Stimulated activated CD4-positive, alpha-beta T cell treated with anti-CD3 and anti-CD28 coated beads, Interleukin-2, amount 100 ng/mL, for 24 hours (primary cell): ENCODE measurements at places on chromosomes 3 and 15.

DNA sequence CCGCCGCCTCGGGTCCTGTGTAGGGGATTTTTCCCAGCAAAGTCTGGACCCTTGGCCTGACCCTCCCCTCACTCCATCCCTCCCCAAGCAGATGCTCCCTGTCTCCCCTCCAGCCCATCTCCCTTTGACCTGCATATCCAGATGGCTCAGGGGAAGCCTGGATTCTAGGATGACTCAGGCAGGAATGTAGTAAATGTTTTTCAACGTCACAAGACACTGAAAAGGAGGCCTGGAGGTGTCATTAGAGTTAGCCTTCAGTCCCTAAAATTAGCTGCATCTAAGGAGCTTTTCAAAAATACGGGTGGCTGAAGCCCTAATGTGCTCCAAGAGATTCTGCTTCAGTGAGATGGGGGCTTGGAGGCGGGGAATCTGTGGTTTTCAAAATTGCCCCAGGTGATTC lies 7.2 kb downstream of the ACAN start:
- DNase-seq: no peak

- DNase-seq: peak; percentile 81
Measured at GRCh38 chr15:66946578-66947164, 118.7 kb upstream of the SMAD3 start.

- DNase-seq: no peak
Measured at GRCh38 chr15:92981333-92981732, 81.2 kb downstream of the CHD2 start.

DNA sequence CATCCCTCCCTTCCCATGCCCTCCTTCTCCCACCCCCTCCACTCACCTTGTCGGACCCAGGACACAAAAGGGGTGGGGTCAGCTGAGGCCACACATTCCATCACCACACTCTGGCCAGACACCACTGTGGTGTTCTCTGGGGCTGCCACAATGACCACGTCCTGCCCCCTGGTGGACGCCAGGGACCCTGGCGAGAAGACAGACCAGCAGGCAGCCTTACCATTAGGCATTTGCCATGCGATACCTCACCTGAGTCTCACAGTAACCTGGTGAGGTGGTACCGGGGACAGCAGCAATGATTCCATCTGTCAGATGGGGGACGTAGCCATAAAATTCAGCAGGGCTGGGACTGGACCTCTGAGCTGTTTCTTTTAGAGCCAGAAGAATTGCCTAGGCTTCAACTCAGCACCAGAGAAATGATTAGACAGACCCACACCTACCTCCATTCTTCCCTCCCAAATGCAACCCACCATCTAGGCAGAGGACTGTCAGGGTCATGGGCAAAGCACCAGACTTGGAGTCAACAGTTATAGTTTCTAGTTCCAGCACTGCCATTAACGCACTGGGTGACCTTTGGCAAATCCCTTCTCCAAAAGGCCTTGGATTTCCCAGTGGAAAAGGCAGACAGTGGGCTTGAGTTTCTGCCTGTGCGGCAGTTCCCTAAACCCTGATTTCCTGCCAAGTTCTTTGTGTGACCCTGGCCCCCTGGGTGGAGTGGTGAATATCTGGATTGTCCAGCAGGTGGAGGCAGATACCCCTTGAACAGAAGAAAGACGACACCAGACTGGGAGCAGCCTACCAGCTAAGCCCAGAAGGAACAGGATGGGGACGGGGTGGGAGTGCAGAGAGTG lies 21.8 kb downstream of the IGDCC4 start:
- peak; percentile 64 for DNase-seq

- no peak for DNase-seq
Measured at GRCh38 chr15:28273468-28273867, 48.5 kb downstream of the HERC2 start.

- peak; percentile 23 for DNase-seq
Measured at GRCh38 chr3:141913150-141913811, 36.8 kb downstream of the ATP1B3 start.

DNA sequence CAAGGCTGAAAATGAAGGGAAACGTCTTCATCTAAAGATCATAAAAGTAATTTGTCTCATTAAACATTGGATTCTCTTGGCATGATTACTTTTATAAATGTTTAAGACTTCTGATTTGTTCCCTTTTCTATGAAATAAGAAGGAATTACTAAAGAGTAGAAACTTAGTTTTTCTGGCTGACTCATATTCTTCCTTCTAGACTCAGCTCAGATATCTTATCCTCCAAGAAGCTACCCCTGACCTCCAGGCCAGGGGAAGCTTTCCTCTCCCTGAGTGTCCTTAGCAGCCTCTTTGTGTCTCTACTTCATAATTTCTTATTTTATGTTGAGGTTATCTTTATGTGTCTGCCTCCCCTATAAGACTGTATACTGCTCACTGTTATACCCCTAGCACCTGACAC lies 291.9 kb upstream of the STT3B start:
- no peak for DNase-seq

DNA sequence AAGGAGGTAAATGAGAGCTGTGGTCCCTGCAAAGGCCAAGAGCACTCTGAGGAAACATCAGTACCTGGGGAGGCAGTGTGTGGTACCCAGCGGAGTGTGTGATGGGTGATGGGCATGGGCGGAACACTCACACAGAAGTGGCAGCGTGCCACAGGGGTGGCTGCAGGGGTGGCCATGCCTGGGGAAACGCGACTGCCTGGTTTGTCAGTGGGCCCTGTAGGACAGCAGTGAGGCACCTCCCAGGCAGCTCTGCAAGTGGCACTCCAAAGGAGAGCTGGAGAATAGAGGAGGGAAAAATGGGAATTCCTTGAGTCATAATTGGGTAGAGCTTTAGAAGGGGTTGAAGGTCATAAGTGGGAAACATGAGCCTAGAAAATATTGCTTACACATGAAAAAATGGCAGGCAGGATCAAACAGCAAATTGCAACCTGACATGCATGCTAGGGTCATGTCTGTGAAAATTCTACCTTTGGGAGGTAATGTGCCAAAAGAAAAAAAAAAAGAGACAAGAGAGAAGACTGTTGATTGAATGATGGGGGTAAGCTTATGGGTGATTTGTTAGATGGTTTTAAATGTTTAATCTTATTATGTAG lies 138.4 kb downstream of the RPLP1 start:
- DNase-seq: no peak

DNA sequence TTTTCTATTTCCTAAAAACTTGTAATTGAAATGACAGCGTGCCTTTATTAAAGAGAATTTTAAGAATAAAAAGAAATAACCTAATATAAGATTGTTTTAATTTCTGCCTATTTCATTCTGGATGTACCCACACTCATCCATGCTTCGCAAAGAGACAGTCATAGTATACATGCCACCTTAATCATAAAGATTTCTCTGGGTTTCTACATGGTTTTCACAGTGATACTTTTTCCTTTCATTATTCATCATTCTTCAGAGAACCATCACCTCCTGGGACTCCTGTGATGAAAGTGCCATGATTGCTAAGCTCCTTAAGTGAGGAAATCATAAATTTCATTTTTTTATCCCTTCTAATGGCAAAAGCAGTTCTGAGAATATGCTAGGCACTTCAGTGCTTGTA lies 4.3 kb upstream of the CCR8 start:
- DNase-seq: no peak

GRCh38 chr3:64825404-64826120 lies 137.8 kb upstream of the ADAMTS9 start:
- DNase-seq: no peak

DNA sequence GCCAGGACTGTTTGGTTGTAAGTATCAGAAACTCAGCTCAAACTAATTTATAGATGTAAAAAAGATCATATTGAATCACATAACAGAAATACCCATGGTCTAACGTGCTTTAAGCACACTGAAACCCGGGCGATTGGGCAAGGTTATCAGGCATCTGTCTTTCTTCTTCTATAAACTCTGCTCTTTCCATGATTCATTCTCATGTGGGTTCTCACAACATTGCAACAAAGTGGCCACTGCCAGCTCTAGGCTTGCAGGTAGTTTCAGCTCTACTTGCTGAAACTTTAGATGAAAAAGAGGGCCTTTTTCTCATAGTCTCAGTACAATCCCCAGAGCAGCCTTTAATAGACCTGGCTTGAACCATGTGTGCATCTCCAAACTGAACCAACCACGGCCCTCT lies 456.1 kb downstream of the MFSD1 start:
- DNase-seq: no peak

GRCh38 chr3:50369012-50369670 lies 9.8 kb upstream of the TMEM115 start:
- DNase-seq: no peak

DNA sequence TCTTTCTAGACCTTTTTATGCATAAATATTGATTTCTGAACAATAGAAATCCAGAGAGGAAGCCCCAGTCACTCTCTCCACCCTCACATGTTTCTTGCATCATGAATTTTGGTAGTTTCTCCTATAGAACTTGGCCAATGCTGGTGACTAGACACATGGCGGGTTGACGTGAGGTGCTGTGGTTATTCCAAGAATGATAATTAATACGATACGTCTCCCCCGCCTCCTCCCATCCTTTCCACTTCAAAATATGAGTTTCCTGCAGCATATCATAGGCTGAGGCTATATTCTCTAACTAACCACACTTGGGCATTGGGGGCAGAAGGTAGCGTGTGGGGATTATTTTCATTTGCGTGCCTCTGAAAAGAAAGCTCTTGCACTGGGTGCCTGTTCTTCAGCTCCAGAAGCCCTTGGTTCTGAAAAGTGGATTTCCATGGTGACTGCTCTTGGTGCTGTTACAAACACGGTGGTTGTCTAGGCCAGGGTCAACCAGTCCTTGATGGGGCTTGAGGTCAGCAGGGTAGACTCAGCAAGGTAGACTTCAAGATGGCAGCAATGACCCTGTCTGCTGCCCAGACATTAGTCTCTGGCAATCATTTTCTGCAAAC lies 5.3 kb downstream of the TNFSF10 start:
- DNase-seq: peak; percentile 62

- no peak for DNase-seq
Measured at GRCh38 chr3:31839144-31839917, 141.7 kb downstream of the OSBPL10 start.

DNA sequence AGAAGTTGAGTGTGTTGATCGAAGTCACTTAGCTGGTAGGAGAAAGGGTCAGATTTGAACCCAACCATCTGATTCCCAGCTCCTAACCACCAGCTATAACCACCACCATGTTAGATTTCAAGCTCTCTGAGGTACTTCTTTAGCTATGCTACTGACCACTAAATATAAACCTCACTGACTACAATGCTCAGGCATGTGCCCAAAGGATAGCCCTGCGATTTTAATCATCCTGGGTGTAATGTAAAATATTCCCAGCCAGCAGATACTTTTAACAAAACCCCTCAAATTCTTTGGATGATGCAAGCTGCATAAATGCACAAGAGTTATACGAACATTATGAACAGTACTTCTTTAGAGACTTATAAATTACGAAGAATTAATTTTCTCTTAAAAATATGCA lies 115.2 kb upstream of the TSC22D2 start:
- DNase-seq: no peak

DNA sequence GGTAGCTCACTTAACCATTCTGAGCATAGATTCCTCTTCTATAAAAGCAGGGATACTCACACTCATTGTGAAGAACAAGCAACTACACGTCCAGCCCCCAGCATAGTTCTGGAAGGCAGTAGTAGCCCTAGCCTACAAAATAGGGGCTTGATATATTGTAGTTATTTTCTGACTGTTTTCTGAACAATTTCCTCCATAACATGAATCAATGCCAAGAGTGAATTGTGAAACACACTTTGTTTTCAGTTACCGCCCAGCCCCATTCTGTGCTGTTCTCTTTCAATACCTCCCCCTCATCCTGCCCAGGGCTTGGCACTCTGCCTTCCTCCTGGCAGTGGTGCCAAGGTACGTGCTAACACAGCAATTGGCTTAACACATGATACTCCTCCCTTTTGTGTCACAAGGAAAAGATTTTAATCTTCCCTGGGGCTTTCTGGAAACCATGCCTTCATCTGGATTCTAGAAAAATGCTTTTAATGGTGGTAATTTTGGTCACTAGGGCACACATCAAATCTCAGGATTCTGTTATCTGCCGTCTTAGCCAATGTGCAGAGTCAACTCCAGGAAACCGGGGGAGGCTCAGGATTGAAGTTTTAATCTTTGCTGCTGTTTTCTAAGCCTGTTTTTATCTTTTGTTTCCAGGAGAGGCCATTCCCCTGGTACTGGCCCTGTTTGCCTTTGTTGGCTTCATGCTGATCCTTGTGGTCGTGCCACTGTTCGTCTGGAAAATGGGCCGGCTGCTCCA lies 37.2 kb downstream of the IL20RB start:
- DNase-seq: no peak

DNA sequence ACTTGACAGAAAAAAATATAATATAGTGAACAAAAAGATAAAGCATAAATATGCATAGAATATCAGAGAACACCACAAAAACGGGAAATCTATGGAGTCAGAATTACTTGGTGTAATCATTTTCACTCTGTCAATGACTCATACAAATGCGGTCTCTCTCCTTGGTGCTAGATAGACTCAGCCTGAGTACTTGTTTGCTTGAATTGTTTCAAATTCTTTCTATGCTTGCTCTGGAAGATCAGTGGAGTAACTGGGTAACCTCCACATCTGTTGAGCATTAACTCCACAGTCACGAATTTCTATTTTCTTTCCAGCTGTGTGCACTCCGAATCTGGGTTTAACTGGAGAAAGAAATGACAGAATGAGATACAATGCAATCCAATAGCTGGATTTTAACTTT lies 760.4 kb downstream of the ZPLD1 start:
- no peak for DNase-seq

DNA sequence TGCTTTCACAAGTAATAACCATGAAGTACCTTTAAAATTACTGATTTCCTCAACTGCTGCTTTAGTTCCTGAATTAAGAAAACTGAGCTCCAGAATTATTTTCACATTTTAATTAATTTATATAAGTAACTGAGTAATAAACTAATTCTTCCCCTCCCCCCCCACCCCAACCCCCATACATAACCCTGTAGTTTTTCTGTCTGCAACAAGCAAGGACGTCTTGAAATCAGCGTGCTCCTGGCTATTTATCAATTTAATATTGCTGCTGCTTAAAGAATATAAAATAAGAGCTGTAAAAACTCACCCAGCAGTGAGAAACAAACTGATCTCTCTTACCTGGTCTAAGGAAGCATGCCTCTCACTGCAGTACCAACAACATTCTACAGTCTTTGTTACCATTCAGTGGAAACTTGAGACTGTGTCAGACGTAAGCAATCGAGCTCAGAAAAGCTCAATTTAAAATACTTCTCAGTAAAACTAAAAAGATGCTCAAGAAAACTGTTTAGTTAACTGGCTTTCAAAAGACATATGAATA lies 121.0 kb downstream of the TFDP2 start:
- no peak for DNase-seq

- no peak for DNase-seq
Measured at GRCh38 chr15:94255540-94255939, 24.2 kb downstream of the MCTP2 start.

DNA sequence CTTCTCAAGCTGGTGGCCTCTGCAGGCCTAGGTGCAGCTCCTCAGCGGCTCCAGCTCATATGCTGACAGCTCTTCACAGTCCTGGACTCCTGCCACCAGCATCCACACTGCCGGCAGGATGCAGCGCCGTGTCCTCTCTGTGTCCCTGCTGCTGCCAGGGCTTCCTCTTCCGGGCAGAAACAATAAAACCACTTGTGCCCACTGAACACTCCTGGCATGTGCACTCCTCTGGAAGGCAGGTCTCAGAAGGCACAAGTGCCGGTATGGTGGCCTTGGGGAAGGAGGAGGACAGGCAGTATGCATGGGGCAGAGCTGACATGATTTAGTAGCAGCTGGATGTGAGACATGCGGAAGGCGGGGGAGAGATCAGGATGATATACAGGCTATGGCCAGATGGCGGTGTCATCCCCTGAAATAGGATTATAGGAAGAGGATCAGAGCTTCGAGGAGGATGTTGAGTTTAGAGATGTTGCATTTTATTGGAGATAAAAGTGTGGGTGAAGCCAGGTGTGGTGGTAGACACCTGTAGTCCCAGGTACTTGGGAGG lies 7.5 kb upstream of the MAN2A2 start:
- no peak for DNase-seq

- no peak for DNase-seq
Measured at GRCh38 chr3:149790698-149791097, 1.7 kb downstream of the ANKUB1 start.
